Pons (tissue), 1 donor: ENCODE measurements at places on chromosomes 5 and 9.

GRCh38 chr5:139795074-139796001, at the start of gene PSD2:
Gene PSD2 (plus strand): TSS chr5:139795808. CDS start chr5:139809441, 13,633 bp downstream.
- DNase-seq: no peak

- DNase-seq: no peak
Measured at GRCh38 chr9:134190232-134191121, 26.1 kb upstream of the RNU6ATAC start.

GRCh38 chr9:90517103-90517502, 125.5 kb downstream of the DIRAS2 start:
- DNase-seq: no peak

DNA sequence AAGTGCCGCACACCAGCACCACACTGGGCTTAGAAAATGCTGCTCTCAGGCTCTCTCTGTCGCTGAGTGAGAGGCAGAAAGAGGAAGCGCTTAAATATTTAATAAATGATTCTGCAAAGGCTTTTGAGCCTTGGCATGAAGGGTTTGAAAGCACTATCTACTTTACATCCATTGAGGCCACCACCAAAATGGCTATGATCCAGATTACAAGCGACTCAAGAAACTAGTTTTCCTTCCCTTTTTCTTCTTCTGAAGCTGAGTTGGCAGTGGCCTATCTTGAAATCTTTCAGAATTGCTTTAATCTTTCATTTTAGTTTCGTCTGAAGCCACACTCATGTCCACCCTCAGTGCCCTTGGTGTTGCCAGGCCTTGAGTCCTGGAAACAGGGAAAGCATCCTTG, 59.5 kb downstream of the EBF1 start:
- DNase-seq: no peak

DNA sequence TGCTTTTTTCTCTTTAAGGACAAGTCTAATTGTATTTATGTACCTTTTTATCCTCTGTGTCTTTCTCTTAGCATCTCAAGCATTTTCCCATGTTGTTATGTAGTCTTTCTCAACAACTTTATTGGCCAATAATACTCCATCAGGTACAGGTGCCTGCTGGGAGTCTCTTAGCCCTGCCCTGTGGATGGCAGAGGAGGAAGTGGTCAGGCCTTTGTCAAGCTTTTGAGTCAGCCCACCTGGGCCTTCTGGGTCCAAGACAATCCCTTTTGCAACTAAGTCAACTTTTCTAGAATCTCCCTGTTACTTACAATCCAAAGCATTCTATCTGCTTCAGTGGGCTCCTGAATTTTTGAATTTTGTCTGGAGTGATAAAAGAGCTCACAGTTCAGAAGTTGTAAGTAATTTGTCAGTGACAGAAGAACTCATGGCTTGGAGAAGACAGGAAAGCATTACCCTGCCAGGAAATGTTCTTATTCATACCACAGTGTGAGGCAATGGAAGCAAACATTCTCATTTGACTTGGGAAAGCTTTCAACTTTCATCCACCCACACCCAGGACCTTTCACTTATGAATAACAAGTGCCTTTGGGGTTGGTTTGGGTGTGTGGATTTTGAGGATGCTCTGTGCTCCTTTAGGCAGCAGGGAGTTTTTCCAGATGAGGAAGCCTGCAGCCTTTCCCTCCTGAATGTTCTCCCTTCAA, 200.0 kb upstream of the S1PR3 start:
- DNase-seq: no peak

DNA sequence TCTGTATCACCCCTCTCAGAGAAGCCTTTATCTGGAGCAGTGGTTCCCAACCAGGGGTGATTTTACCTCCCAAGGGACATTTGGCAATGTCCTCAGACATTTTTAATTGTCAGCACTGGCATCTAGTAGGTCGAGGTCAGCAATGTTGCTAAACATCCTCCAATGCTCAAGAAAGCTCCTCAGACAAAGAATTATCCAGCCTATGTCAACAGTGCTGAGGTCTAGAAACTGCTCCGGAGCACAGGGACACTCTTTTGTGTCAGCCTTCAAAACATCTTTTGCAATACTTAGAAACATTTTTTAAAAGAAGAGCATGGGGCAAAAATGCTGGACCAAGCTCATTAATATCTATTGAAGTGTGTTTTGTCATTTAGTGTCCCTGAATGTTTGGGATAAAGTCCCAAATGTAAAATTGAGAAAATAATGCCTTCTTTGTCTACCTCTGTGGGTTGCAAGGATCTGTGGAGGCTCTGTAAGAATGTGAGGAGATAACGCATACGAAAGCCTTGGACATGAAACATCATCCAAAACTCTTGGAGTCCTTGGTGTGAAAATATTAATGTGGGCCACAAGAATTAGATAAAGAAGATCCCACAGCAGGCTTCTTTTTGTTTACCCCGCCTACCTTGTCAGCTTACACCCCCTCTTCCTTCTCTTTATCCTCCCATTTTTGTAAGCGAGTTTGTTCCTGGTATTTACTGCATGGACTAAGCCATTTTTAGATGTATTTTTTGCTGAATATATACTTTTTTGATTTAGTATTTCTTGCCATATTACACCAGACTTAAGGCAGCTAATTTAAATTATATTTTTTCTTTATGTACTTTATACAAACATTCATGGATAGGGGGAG, 193.5 kb downstream of the CD180 start:
- no peak for DNase-seq

DNA sequence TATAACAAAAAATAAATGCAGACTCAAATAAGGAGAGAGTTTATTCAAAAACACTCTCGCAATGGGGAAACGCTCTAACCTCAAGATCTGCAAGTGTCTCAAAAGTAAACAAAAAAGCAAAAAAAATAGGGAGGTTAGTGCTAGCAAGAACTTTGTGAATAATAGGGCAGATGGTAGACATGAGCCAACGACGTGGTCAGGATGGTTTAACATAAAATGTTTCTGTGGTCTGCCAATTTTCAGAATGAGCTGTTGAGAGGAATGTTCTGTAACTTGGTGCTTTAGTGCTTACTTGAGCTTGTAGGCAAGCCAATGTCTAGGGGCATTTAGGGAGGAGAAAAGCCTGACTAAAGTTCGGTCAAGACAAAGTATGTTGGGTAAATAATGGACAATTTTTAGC, 1813.9 kb upstream of the CDH6 start:
- DNase-seq: no peak

DNA sequence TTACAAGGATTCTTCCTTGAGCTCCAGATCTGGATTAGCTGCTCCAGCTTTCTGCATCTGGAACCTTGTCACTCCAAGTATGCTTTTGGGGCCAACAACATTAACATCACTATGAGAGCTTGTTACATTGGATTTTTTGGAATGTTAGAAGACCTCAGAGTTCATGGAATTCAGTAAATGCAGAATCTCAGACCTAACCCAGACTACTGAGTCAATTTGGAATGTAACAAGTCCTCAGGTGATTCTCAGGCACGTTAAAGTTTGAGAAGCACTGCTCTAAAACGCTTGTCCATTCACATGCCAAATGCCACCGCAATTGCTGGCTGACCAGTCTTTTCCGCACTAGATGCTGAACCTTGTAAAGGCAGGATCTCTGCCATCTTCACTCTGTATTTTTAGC, 251.4 kb upstream of the TRIM32 start:
- no peak for DNase-seq

GRCh38 chr9:38208206-38208901, 139.3 kb upstream of the SHB start:
- DNase-seq: no peak

- DNase-seq: peak; percentile 37
Measured at GRCh38 chr9:113416149-113416721, 5.7 kb downstream of the C9orf43 start.

DNA sequence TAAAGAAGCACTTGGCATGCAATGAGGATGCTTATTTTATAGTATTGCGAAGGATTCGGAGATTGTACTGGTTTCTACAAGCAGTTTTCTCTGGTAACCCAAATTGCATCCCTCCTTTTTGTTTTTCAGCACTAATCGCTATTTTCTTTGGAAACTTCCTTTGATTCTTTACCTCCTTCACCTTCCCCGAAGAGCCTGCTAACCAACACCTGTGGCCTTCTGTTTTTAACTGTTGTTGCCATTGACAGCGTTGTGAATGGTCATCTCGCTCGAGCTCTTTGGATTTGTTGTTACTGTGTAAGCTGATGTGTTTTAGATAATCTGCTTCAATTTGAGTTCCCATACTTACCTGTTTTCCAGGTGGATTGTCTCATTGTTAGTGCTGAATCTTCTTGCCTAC, 1.1 kb downstream of the CNOT6 start:
- DNase-seq: no peak

- DNase-seq: no peak
Measured at GRCh38 chr9:73059247-73059646, 92.4 kb upstream of the ANXA1 start.

DNA sequence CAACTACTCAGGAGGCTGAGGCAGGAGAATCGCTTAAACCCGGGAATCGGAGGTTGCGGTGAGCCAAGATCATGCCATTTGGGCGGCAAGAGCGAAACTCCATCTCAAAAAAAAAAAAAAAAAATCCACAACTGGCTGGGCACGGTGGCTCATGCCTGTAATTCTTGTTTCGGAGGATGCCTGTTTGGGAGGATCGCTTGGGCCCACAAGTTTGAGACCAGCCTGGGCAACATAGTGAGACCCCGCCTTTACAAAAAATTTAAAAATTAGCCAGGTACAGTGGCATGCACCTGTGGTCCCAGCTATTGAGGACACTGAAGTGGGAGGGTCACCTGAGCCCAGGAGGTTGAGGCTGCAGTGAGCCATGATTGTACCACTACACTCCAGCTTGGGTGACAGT, 1.9 kb upstream of the EIF4EBP3 start:
- no peak for DNase-seq

GRCh38 chr9:127846443-127847177, 7.8 kb downstream of the ENG start:
- DNase-seq: no peak

DNA sequence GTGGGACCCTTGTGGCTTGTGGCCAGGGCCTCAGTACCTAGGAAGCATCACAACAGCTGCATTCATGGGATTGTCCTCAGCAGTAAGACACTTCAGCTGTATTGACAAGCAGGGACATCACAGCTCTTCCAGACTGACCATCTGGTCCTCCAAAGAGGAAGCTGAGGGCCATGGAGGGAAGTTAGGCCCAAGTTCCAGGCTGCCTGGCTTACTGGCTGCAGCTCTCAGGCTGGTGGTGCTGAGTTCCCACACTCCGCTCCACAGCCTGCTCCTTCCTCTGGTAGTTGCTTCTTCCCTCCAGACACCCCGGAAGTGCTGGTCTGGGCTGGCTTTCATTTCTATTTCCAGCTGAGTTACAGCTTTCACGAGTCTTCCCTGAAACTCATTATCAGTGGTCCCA, 5.7 kb upstream of the STING1 start:
- peak; percentile 61 for DNase-seq

GRCh38 chr5:132808866-132809265, 4.2 kb upstream of the SOWAHA start:
- no peak for DNase-seq

GRCh38 chr5:100890461-100891008, 12.5 kb downstream of the ST8SIA4 start:
- no peak for DNase-seq

DNA sequence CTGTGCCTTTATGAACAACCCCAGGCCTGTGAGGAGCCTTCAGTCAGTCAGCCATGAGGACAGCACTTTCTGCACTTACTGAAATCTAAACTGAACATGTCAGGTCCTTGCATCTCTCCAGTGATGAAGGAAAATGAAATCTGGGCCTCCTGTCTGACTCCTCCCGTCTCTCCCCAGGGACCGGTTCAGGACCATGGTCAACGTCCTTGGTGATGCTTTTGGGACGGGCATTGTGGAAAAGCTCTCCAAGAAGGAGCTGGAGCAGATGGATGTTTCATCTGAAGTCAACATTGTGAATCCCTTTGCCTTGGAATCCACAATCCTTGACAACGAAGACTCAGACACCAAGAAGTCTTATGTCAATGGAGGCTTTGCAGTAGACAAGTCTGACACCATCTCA, 77.0 kb upstream of the PLPP6 start:
- no peak for DNase-seq

DNA sequence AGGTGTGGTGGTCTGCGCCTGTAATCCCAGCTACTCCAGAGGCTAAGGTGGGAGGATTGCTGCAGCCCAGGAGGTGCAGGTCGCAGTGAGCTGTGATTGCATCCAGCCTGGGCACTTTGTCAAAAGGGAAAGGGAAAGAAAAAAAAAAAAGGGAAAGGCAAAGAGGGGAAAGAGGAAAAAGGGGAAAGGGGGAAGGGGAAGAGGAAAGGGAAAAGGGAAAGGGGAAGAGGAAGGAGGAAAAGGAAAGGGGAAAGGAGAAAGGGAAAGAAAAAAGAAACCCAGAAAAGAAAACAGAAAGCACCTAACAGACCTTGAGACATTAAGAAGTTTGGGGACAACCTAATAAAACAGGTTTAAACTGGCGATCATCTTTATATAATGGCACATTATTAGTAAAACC, 40.0 kb downstream of the IDNK start:
- no peak for DNase-seq

DNA sequence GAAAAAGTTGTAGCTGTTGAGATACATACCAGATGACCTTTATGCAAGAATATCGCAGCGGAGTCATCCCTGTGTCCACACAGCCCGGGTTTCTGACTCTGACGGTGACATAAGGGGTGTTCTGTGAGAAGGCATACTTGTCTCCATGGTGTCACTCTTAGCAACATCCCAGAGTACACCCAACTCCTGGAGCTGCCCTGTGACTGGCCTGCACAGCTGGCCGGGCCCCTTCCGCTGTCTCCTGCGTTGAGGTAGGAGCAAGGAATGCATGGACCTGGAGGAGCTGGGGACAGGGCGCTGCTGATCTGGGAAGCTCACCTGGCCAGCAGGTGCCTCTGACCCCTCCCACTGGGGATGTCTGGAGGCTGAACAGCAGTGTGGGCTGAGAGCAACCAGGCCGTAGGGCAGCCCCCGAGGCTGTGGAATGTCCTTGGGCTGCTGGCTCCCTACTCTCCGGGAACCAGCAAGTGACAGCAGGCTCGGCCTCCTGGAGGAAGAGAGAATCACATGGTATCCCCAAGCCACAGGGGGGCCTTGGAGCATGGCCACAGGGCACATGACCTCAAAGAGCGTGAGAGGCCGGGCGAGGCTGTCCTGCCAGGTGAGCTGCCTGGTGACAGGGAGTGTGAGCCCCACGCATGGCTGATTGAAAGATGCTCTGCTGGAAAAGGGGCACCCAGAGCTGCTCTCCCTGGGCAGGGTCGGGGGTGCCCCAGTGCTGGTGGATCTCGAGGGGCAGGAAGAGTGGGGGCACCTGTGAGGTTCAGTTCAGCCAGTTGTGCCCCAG, 113.4 kb downstream of the MRPL36 start:
- DNase-seq: no peak

- no peak for DNase-seq
Measured at GRCh38 chr5:14476786-14477435, 104.7 kb upstream of the OTULINL start.
